GM12878 (cell line): ENCODE measurements at places on chromosomes 2 and 18.
A peak's percentile ranks its signal among the peaks of the same experiment; 100 is the strongest.

DNA sequence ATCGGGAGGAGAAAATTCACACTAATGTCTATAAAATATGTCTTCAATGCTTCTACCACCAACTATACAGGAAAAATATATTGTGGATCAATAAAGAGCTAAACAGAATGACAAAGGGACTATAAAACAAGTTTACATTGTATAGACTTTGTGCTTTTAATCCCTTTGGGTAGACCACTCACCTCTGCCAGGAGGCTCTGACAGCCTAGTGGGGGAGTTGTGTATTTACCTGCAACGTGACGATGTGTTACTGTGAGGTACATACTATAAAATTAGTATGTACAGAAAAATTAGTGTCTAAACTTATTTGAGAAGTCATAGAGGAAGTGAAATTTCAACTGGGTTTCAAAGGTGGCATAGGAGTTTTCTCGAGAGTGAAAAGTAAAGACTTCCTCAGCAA, 243.3 kb upstream of the REG3G start:
- no peak overlapping the region for H3K27ac ChIP-seq
- H3K27me3 ChIP-seq: no peaks in the 10 kb centered on the region
- no peak for DNase-seq
- no peaks in the 10 kb centered on the region for H3K36me3 ChIP-seq

DNA sequence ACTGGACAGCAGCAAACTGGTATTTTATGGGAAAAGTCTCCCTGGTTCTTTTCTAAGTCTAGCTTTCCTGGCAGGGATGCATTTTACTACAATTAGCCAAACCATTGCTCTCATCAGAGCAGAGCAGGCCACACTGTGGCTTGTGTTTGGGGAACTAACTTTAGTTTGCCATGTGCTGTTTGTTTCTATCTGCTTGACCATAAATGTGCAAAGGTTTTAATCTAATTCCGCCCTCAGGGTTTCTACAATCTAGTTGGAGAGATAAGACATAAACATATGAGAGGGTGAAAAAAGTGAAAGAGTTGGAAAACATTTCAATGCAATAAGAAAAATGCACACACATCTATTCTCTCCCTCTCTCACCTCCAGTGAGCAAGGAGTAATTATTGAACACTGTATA, 86.9 kb upstream of the MAPK4 start:
- H3K4me1 ChIP-seq: no peaks in the 10 kb centered on the region
- H3K27ac ChIP-seq: no peak overlapping the region
- no peak for DNase-seq
- H3K36me3 ChIP-seq: no peaks in the 10 kb centered on the region
- no peak overlapping the region for H3K4me3 ChIP-seq
- H3K27me3 ChIP-seq: no peaks in the 10 kb centered on the region

GRCh38 chr18:39845106-39845505, 2109.9 kb upstream of the PIK3C3 start:
- H3K27ac ChIP-seq: no peak overlapping the region
- H3K36me3 ChIP-seq: no peaks in the 10 kb centered on the region
- no peak for DNase-seq
- no peak overlapping the region for H3K4me3 ChIP-seq
- no peaks in the 10 kb centered on the region for H3K27me3 ChIP-seq

GRCh38 chr2:55033076-55033742, 17.0 kb downstream of the RTN4 start:
- H3K4me1 ChIP-seq: peaks cover 19% of the 10 kb centered on the region
- peak overlapping the region; percentile 32 for H3K27ac ChIP-seq
- no peaks in the 10 kb centered on the region for H3K36me3 ChIP-seq
- peak; percentile 62 for DNase-seq
- no peaks in the 10 kb centered on the region for H3K27me3 ChIP-seq
- peak overlapping the region; percentile 2; the same call in 1 of the 2 replicates for H3K4me3 ChIP-seq

GRCh38 chr2:241149675-241149924, 328 bp upstream of the PASK start:
- 0 out of 2 replicates have a peak overlapping the region, but pooled peaks have one; percentile 35 for H3K27ac ChIP-seq
- DNase-seq: no peak
- H3K36me3 ChIP-seq: peaks cover 4% of the 10 kb centered on the region
- peaks cover 23% of the 10 kb centered on the region for H3K4me1 ChIP-seq
- H3K27me3 ChIP-seq: no peaks in the 10 kb centered on the region
- H3K4me3 ChIP-seq: peak overlapping the region; percentile 74
